ENCODE measurements at places on chromosomes 6 and 20.

DNA sequence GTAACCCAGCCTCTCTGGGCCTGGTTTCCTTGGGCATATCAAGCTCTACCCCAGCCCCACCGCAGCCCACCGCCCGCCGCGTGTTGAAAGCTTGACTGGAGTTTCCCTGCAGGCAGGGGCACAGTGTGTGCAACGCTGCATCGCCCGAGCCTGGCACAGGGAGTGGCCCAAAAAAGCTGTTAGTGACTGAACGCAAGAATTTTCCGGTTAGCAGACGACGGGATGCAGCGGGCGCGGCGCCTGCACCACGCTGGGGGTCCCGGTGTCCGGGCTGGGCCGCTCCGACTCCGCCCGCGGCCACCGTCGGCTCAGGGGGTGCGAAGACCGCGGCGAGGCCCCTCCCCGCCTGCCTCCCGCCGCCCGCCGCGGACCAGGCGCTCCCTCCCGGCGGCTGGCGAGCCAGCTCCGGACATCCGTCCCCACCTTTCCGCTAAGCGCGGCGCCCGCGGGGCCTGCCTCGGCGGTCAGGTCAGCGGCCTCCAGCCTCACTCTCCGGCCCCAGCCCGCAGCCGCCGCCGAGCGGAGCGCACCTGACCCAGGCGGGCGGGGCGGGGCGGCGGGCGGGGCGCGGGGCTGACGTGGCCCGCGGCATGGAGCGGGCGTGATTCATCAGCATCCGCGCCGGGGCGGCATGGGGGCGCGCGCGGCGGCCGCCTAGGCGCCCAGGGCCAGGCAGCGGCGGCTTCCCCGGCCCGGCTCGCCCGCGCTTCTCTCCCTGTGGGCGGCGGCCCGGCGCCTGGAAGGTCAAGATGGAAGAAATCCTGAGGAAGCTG is at the start of gene ARFGEF3:
ARFGEF3 (plus strand) TSS at position 602 of the 773 bp plus-strand sequence; CDS start at position 750, 148 bp downstream.
- DNase-seq: peak; percentile 77

GRCh38 chr6:38248500-38249234 is 391.1 kb downstream of the BTBD9 start:
- DNase-seq: no peak

DNA sequence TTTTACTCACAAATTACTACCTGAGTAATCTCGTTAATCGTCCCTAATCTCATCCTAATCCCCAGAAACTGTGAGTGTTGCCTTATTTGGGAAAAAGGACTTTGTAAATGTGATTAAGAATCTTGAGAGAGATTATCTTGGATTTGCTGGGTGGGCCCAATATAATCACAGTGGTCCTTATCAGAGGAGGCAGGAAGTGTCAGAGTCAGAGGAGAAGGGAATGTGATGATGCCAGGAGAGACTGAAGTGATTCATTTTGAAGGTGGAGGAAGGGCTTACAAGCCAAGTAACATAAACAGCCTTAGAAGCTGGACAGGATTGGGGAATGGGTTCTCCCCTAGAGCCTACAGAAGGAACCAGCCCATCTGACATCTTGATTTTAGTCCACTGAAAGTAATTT is 16.7 kb downstream of the RPP21 start:
- no peak for DNase-seq

DNA sequence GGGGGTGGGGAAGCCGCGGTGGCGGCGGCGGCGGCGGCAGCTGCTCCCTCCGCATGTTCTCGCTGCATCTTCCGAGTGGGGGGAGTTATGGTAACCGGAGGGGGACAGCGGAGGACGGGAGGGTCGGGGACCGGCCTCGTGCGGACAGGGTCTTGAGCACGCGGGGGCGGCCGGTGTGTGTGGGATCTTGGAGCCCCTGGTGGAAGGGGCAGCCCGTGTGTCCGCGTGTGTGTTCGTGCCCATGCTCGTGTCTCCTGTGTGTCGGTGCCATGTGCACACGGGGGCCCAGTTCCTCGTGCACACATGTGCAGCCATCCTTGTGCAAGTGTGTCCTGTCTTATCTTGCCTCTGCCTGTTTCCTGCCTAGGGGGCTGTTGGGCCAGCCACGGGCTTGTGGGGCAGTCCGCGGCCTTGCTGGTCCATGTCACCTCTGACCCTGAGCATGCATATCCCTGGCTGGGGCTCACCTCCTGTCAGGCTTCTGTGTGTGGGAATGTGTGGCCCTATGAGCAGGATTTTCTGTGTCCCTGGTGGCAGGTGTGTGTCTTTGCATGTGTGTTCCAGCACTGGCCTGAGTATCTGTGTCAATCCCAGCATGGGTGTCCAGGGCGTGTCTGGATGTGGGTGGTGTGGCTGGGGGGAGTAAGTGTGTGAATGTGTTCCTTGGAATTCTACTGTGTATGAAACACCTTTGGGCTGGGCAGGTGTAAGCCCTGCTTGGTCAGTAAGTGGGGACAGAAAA is 8.5 kb downstream of the SYNGAP1 start:
- peak; percentile 35 for DNase-seq

GRCh38 chr6:161370880-161371279 is 97.0 kb upstream of the AGPAT4 start:
- peak; percentile 72 for DNase-seq

GRCh38 chr20:60338556-60338955 is 380.3 kb downstream of the CDH26 start:
- DNase-seq: no peak

DNA sequence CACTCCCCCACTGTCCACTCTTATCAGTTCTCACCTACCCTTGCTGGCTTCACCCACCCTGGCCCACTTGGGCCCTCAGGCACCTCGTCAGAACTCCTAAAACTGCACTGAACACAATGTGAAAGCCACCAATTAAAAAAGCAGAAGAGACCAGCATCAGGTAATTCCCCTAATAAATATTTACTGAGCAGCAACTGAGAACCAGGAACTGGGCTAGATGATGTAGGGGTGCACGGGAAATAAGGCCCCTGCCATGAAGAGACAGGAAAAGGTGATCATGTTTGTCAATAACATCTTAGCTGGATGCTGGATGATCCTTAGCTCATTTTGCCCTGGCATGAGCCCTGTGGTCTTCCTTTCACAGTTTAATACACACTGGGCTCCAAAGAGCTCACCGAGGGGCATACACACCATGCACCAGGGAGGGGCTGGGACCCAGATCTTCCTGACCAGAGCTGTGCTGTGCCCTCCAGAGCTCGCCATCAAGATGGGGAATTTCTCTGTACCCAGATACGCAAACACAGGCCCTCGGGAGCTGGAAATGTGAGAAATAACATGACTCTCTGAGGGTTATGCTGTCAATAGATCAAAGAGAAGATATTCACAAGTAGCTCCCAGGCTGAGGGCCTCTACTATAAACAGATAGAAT is 113.6 kb upstream of the SLC22A16 start:
- no peak for DNase-seq

DNA sequence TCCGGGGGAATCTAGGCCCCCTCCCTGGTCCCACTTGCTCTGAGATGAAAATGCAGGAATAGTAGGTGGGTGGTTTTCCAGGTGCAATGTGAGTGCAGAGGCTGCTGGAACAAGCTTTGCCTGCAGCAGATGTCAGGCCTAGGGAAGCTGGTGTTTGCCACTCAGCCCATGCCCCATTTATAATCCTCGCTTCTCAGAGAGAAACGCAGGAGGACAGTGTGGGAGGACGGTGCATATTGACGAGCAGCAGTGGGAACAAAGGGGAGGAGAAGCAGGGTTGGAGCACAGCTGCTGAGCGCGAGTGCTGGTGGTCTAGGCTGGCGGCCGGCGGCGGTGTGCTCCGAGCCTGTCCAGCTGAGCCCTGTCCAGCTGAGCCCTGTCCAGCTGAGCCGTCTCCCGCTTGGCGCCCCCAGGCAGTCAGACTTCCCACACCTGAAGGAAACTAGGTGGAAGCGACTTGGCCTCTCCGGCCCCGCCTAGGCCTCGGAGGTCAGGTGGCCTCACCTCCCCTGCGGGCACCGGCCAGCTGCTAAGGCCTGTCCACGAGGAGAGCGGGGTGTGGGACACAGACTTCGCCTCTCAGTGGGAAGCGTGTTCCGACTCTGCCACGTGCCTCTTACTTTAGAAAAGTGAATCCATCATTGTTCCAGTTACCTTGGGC is 49.7 kb upstream of the FRMD1 start:
- DNase-seq: no peak

- DNase-seq: no peak
Measured at GRCh38 chr6:92377137-92377536, 1042.2 kb downstream of the EPHA7 start.

DNA sequence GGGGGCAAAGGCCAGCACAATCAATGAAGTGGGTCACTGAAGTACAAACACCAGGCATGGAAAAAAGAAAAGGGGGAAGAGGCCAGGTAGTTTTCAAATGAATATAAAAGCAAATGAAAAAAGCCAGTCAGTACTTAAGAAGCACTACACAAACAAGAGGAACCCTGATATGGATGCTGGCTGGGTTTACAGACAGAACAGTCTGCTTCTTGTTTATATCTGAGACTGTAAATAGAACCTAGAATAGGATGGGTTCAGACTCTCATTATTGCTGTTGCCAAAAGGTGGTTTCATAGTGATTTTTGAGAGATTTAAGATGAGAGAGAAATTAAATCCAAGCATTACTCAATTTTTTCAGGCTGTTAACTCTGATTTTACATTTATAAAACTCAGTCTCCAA is 24.1 kb downstream of the USP45 start:
- no peak for DNase-seq

DNA sequence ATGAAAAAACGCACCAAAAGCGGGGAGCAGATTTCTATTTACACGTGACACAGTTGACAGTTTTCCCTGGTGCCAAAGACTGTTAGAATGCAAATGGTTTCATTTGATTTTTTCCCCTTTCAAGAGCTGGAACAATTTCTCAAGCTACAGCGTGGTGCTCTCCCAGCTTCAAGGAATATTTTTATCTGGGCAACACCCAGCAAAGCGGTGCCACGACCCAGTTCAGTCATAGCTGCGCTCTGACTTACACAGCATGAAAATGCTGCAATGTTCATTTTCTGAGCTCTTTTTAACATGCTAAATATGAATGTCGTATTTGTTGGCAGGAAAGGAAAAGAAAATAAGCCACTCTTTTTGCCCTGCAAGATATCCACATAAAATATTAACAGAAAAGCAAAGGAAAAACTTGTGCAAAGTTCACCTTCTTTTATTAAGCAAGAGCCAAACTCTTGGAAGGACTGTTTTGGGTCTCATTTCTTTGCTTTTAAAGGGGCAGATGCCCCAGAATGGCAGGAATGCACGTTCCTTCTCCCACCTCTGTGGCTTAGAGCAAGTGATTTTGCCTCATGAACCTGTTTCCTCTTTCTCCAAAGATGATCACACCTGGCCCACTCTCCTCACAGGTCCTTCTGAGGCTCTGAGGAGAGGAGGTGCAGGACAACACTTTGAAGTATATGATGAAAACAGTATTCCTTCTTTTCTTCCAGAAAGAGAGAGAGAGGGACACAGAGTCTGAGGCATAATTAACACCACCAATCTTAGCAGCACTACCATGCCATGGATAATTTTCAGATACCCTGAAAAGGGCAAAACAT is 47.0 kb downstream of the TTI1 start:
- no peak for DNase-seq

GRCh38 chr6:55875400-55875799 is at the start of gene BMP5:
BMP5 (minus strand) TSS chr6:55875590; CDS start chr6:55874865, 725 bp downstream.
- DNase-seq: no peak

- DNase-seq: no peak
Measured at GRCh38 chr6:11656491-11656890, 118.9 kb downstream of the TMEM170B start.

GRCh38 chr6:145963216-145964068 is 716 bp downstream of the SHPRH start:
- peak; percentile 47 for DNase-seq

- no peak for DNase-seq
Measured at GRCh38 chr6:90368601-90369000, 72.0 kb upstream of the BACH2 start.

DNA sequence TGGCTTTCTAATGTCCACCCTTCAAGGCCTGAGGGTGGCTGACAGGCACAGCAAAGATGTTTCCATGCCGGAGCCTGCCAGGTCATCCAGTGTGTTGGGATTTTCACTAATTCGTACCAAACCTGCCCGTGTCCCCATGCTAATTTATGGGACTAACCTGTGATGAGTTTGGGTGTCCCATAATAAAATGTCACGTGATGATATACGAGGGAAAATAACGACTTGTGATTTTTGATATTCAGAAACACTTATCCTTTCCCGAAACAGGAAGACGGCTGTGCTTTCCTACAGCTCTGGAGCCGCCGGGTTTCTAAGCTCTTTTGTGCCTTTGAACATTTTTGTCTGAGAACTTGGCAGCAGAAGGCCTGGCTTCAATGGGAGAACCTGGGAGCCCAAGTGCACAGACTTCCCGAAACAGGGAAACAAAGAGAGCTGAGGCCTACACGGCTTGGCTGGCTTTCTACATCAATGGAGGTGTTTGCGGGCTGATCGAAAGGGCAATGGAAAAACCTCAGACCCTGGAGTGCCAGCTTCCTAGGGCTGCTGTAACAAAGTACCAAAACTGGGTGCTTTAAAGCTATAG is 171.9 kb upstream of the JARID2 start:
- DNase-seq: no peak

- DNase-seq: no peak
Measured at GRCh38 chr20:17358854-17359253, 132.0 kb downstream of the PCSK2 start.

DNA sequence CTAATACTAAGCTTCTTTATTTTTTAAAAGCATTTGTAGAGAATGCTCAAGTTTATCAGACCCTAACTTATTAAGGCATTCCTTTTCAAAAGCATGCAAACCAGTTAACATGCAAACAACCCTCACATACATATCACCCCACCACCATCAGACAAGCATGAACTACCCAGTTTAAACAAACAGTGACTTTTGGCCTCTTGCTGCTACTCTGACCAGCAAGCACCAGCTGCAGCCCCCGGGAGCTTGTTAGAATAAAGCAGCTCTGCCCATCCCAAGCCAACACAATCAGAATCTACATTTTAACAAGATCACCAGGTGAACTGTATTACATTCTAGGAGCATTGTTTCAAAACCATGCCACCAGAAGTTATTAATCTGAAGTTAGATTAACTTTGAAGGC is 5.9 kb upstream of the NUP153 start:
- no peak for DNase-seq

DNA sequence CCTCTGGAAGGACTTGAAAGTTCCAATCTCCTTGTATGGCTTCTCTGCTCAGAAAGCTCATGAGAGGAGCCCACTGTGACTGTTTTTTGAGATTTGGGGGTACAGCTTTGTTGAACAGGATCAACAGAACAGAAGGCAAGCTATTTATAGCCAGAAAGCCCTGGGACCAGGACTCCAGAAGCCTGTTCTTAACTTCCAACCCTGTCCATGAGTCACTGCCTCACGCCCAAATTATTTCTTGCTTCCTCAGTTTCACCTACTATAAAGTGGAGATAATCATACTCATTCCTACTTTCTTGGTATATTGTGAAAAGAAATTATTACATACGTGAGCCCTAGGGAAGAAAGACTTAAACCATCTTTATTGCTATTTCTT is 100.9 kb upstream of the MARCKS start:
- DNase-seq: no peak

- no peak for DNase-seq
Measured at GRCh38 chr6:53827531-53827930, 32.7 kb downstream of the LRRC1 start.

- peak; percentile 15 for DNase-seq
Measured at GRCh38 chr20:9161311-9161710, 92.4 kb downstream of the PLCB4 start.

DNA sequence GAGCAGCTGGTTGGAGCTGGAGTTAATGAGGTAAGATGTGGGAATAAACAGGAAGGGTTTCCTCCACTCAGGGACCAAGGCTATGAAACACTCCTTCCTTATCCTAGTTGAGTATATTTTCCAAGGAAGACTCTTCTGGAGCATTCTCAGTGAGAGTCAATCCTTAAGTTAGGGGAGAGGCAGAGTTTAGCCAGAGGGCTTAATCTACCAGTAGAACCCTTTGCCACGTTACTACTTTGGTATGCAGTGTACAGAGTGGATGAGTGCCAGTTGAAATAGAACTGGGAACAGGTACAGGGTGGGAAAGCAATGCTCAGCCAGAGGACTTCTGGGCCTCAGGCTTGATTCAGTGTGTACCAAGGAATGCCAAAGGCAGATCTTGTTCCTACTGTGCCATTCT is 114.3 kb downstream of the UBE3D start:
- DNase-seq: no peak
